ENCODE measurements at places on chromosomes 11 and 22.

GRCh38 chr22:32558681-32559355 lies 84.2 kb downstream of the FBXO7 start:
- peaks cover 27% of the 10 kb centered on the region for H3K4me1 ChIP-seq
- peak overlapping the region; percentile 53 for H3K27ac ChIP-seq
- H3K27me3 ChIP-seq = no peaks in the 10 kb centered on the region
- no peaks in the 10 kb centered on the region for H3K36me3 ChIP-seq
- peak; percentile 82 for DNase-seq

GRCh38 chr11:33222052-33222750 lies 35.0 kb upstream of the HIPK3 start:
- no peak for DNase-seq
- H3K4me3 ChIP-seq = no peak overlapping the region
- H3K27ac ChIP-seq = no peak overlapping the region
- H3K27me3 ChIP-seq = no peaks in the 10 kb centered on the region
- H3K36me3 ChIP-seq = no peaks in the 10 kb centered on the region

DNA sequence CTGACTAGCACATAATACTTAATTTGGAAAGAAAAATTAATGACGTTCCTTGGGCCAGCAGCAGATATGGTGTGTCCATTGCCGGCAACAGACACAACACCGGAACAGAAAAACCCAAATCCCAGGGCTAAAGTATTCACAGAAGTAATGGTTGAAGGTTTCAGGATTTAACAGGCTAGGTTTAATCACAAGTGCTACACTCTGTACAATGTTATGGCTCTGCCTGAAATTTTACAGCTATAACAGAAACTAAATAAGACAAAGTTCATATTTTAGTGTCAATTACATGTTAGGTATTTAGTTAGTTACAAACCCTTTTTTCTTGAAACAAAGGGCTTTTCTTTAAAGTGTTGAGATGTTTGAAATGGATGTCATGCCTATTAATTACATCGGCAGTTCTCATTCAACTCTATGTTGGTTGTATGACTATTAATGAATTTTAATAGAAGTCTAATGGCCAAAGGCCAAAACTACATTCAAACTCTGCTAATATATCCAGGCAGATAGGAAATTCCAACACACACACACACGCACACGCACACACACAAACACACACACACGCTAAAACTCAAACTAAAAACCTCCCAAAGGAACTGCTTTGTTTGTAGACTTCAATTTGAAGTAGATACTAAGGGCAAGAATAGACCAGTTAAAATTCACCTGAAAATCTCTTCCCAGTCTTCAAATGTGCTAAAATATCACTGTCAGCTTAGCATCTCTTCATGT lies 27.8 kb upstream of the CLNS1A start:
- H3K36me3 ChIP-seq = no peaks in the 10 kb centered on the region
- no peak overlapping the region for H3K4me3 ChIP-seq
- H3K27me3 ChIP-seq = no peaks in the 10 kb centered on the region

DNA sequence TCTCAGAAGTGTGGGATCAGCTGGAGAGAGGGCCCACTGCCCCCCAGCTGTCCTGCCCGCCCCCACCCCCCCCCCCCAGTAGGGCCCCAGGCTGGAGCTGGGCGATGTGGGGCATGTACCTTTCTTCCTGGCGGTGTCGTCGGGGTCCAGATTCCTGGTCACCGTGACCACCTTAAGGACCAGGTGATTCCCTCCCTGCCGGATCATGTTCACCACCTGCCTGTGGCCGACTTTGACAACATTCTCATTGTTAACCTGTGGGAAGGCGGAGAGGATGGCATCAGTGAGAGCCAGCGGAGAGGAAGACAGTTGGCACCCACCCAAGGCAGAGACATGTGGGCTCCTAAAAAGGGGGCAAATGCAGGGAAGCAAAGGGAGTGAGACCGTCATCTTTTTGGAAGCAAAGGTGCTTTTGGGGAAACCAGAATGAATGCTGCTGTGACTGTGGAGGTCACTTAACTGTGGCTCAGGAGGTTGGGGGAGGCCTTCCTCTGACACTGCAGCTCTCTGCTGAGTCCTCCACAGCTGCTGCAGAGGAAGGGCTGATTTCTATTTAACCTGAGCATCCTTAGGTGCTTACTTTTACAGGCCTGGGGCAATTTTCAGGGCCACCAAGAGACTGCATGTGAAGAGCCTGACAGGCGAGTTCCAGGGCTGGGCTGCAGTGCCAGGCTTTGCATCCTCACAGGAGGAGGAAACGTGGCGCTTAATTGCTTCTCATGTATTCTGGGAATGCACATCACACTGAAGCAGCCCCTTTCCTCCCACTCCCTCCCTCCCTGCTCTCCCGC lies 104.5 kb downstream of the CTTN start:
- no peaks in the 10 kb centered on the region for H3K27me3 ChIP-seq
- no peak overlapping the region for H3K4me3 ChIP-seq
- no peak overlapping the region for H3K27ac ChIP-seq
- no peaks in the 10 kb centered on the region for H3K4me1 ChIP-seq

Data from transverse colon (tissue), 4 donors.